Activated naive CD4-positive, alpha-beta T cell treated with anti-CD3 and anti-CD28 coated beads for 36 hours (primary cell): ENCODE measurements at places on chromosomes 1 and 21.

DNA sequence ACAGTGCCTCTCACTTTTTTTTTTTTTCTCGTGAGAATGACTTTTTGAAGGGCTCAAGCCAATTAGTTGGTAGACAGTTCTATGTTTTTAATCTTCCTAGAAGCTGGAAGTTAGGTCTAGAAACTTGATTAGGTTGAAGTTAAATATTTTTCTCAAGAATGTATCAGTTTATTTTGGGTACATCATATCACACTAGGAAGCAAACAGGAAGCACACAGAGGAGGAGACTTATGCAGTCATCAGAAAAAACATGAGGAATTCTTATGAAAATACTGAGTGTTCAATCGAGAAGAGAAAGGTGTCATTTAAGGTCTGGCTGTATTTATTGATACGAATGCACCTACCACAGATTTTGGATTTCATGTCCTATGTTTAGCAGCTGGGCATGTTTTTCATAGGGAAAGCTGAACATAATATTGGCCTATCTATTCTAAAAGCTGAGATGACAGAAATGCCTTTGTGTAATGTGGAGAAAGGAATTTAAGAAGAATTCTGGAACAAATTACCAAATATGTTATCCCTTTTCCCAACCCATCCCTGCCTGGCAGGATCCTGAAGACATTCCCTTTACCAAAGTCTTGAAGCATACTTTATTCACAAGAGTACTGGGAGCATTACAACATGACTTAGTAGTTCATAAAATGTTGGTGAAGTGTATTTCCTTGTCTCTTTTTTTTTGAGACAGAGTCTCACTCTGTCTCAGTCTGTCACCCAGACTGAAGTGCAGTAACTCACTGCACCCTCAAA, 17.5 kb upstream of the ZFP69B start:
- peaks cover 2% of the 10 kb centered on the region for H3K36me3 ChIP-seq
- H3K4me3 ChIP-seq: no peak overlapping the region
- no peak overlapping the region for H3K27ac ChIP-seq
- no peak for DNase-seq
- H3K4me1 ChIP-seq: no peaks in the 10 kb centered on the region
- no peaks in the 10 kb centered on the region for H3K27me3 ChIP-seq

GRCh38 chr1:81183553-81183952, 617.2 kb upstream of the ADGRL2 start:
- no peak overlapping the region for H3K4me3 ChIP-seq
- H3K27ac ChIP-seq: no peak overlapping the region
- no peaks in the 10 kb centered on the region for H3K36me3 ChIP-seq

DNA sequence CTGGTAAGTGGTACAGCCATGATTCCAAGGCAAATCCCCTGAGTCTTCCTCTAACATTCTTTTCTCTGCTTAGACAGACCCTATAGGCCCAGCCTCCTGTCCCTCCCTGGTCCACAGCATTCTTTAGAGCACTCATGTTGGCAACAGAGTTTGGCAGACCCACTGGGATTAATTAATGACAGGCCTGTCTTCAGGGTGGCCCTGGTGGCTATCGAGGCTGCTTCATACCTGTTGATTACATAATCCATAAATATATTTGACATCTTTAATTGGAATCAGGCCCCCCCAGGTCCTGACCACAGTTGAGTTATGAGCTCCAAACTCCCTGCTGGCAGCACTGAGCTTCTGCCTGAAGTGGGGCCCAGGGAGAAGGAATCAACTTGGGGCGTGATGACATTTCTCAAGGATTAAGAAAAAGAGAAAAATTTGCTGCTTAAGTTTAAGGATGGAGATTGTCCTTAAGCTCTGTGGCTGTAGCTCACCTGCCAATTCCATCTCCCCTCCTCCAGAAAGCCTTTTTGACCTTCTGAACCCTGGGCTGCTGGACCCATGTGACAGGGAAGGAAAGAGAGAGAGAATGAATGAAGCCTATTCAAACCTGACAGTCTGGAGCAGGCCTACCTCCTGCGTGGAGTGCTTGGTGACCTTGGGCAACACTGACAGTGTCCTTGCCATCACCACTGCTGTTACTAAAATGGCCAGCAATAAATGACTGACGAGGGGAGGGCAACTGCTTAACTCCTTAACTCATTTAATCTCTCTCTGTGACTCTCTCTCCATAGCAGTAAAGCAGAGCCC, 156.6 kb downstream of the TRABD2B start:
- H3K36me3 ChIP-seq: no peaks in the 10 kb centered on the region
- no peak for DNase-seq
- H3K4me1 ChIP-seq: no peaks in the 10 kb centered on the region
- H3K4me3 ChIP-seq: no peak overlapping the region
- H3K27ac ChIP-seq: no peak overlapping the region
- H3K27me3 ChIP-seq: peaks cover 10% of the 10 kb centered on the region

GRCh38 chr1:90387805-90388204, 329.3 kb downstream of the BARHL2 start:
- H3K36me3 ChIP-seq: no peaks in the 10 kb centered on the region
- no peak for DNase-seq
- no peaks in the 10 kb centered on the region for H3K27me3 ChIP-seq
- no peak overlapping the region for H3K4me3 ChIP-seq
- H3K4me1 ChIP-seq: no peaks in the 10 kb centered on the region
- H3K27ac ChIP-seq: no peak overlapping the region

DNA sequence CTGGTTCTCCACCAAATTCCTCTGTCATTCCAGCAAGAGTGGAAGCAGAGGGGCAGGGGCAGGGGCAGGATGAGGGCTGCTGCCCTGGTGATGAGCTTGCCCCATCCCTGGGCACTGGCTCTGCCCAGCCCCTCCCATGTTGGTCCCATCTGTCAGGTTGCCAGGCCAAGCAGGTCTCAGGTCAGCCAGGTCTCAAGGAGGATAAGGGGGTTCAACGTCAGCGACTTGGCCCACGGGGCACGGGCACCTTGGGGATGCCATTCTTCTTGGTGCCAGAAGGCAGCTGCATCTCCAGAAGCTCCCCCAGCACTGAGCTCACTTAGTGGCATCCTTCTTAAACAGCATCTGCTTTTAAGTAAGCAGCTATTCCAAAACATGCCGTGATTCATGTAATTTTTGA, 133.1 kb downstream of the AJAP1 start:
- H3K4me3 ChIP-seq: no peak overlapping the region
- H3K27me3 ChIP-seq: peaks cover 2% of the 10 kb centered on the region
- no peaks in the 10 kb centered on the region for H3K4me1 ChIP-seq
- H3K27ac ChIP-seq: no peak overlapping the region

- H3K4me1 ChIP-seq: no peaks in the 10 kb centered on the region
- no peak for DNase-seq
- H3K27me3 ChIP-seq: no peaks in the 10 kb centered on the region
- no peaks in the 10 kb centered on the region for H3K36me3 ChIP-seq
These were observed 86.5 kb upstream of the CTTNBP2NL start for GRCh38 chr1:112309499-112309898.

DNA sequence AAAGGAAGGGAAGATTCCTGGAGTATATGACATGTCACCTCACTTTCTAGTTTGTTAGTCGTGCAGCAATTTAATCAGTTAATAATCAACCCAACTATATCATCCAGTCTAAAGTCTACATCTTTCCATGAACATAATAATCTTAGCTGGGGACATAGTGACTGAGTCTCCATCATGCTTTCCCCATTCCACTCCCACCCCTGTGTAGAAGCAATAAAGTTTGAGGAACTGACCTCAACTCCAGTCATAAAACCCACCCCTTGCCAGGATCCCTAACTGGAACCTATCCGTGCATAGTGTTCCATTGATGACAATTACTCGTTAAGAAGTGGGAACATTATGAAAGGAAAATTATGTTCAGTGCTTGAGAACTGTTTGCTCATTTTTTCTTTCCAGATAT, 48.9 kb upstream of the MROH9 start:
- H3K36me3 ChIP-seq: no peaks in the 10 kb centered on the region
- no peak overlapping the region for H3K4me3 ChIP-seq
- H3K4me1 ChIP-seq: no peaks in the 10 kb centered on the region
- no peak for DNase-seq

DNA sequence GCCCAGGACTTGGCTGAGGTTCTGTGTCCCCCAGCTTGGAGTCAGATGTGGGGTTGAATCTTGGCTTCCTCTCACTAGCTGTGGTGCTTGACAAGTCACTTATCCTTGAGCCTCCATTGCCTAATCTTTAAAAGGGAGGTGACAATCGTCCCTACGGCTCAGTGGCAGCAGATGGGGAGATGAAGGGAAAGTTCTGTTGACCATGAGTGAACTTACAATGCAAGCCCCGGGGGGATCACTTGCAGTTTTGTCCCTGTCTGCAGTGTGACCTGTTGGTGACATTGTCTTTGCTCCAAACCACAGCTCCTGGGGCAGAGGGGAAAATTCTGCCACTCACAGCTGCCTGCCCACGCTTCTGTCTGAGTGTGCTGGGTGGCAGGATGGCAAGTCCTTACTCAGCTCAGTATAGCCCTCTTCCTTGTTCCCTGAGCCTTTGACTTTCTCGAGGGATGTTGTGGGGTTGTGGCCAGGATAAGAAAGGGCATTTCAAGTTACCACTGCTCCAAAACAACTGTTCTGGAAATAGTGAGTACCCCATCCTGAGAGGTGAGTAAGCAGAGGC, 1.7 kb downstream of the PCSK9 start:
- H3K27me3 ChIP-seq: peaks cover 49% of the 10 kb centered on the region
- DNase-seq: no peak
- H3K36me3 ChIP-seq: no peaks in the 10 kb centered on the region
- no peak overlapping the region for H3K4me3 ChIP-seq

DNA sequence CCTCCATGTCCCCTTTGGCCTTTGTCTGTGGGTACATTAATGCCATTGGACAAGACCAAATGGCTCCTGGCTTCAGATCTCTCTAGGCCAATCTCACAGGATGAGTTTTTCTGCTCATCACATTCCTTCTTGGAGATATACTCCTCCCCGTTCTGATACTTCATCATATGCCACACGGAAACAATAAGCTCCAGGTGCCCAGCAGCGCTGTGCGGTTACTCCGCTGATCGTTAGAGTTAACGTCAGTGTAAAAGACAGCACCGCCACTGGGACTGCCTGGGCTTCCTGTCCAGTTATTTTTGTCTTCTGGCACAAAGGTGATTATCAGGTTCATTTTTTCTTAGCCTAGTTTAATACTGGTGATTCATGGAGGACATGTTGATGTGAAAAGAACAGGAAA, 22.5 kb downstream of the CACHD1 start:
- peaks cover 35% of the 10 kb centered on the region for H3K4me1 ChIP-seq
- no peak for DNase-seq
- H3K4me3 ChIP-seq: no peak overlapping the region
- peaks cover 2% of the 10 kb centered on the region for H3K27me3 ChIP-seq

DNA sequence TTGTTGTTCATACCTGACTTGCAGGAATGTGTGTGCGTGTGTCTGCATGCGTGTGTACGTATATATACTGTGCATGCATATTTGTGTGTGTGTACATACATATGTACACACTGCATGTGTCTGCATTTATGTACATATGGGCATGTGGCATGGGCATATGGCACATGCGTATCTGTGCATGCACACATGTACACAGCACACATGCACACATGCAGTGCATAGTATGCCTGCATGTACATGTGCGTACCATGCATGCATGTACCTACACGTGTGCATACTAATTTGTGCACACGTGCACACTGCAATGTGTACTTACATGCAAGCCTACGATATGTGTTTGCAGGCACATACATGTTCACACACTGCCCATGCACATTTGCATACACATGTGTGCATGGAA, 43.9 kb downstream of the GALNT2 start:
- peak overlapping the region; percentile 95 for H3K27ac ChIP-seq
- H3K36me3 ChIP-seq: peaks cover 36% of the 10 kb centered on the region
- no peak for DNase-seq

DNA sequence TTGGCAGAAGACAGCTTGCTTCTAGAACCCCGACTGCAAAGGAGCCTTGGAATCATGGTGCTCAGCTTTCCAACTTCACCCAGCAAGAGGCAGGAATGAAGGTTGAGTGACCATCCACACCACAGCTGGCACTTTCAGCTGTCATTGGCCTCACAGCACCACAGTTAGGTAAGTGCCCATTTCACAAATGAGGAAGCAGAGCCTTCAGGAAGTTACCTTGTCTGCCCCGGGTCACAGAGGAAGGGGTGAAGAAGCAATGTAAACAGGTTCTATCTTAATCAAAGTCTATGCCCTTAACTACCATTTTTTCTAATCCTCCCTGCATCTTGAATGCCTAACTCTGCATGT, 156.0 kb downstream of the GLUL start:
- no peaks in the 10 kb centered on the region for H3K27me3 ChIP-seq
- no peak overlapping the region for H3K27ac ChIP-seq
- H3K4me3 ChIP-seq: no peak overlapping the region
- H3K4me1 ChIP-seq: peaks cover 12% of the 10 kb centered on the region

- no peak overlapping the region for H3K4me3 ChIP-seq
- no peaks in the 10 kb centered on the region for H3K27me3 ChIP-seq
- H3K27ac ChIP-seq: no peak overlapping the region
- H3K36me3 ChIP-seq: peaks cover 25% of the 10 kb centered on the region
- no peak for DNase-seq
These were observed 59.5 kb downstream of the OMA1 start for GRCh38 chr1:58487002-58487401.

DNA sequence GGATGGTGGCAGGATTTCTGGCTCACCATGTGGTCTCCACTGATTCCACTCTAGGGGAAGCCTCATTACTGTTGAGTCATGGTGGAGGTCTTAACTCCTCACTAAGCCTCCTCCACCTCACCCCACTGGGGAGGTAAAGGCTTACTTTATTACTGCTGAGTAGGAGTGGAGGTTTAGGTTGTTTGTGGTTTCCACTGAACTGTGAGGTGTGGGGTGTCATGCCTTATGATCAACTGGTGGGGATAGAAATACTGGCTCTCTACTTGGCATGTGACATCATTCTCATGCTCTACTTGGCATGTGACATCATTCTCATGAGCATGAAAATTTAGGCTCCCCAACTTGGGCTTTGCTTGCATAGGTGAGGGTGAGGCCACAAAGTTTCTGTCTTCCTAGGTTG, 35.6 kb downstream of the COL6A1 start:
- H3K36me3 ChIP-seq: no peaks in the 10 kb centered on the region
- H3K27me3 ChIP-seq: peaks cover 38% of the 10 kb centered on the region
- DNase-seq: no peak
- H3K4me3 ChIP-seq: no peak overlapping the region

GRCh38 chr21:38531591-38531990, 33.3 kb upstream of the ERG start:
- no peaks in the 10 kb centered on the region for H3K4me1 ChIP-seq
- no peak overlapping the region for H3K27ac ChIP-seq
- H3K4me3 ChIP-seq: no peak overlapping the region
- no peaks in the 10 kb centered on the region for H3K36me3 ChIP-seq

DNA sequence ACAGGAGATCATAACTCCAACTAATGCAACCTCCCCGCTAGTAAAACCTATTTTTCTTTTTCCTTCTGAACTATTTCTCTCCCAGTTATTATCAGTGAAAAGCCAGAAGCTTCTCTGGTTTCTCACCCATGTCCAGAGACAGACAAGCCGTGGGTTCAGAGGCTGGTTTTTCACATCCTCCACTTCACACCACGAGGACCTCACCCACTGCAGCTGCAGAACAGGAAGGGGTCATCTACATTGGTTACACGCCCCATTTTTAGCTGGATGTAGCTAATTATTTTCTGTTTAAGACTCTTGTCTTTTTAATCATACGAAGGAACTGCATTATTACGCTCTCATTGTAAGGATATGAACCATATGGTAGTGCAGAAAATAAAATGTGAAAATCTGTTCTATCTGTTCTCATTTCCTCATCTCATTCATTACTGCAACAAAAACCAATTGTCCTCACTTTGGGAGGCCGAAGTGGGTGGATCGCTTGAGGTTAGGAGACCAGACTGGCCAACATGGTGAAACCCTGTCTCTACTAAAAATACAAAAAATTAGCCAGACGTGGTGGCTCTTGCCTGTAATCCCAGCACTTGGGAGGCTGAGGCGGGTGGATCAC, 39.1 kb upstream of the CLDN14 start:
- no peaks in the 10 kb centered on the region for H3K4me1 ChIP-seq
- H3K4me3 ChIP-seq: no peak overlapping the region
- H3K36me3 ChIP-seq: no peaks in the 10 kb centered on the region
- H3K27ac ChIP-seq: no peak overlapping the region
